Central memory CD4-positive, alpha-beta T cell (primary cell): ENCODE measurements at places on chromosomes 7 and 10.

DNA sequence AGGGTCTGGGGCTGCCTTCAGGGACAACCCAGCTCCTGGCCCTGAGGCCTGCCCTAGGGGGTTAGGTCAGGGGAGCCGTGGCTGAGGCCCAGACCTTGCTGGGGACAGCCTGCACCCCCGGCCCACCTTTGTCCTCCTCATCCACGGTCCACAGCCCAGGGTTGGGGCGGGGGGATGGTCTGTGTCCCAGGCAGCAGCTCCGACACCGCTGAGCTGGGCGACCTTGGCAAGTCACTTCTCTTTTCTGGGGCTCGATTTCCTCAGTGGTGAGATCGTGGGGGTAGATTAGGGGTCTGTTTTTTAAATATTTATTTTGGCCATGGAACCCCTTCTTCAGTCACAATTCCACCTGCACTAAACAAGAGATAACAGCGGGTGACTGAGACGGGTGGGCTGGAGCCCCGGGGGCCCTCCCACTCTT lies 30.9 kb downstream of the DNAJB12 start:
- DNase-seq: no peak

- DNase-seq: no peak
Observed at GRCh38 chr10:48798481-48799254, 114.0 kb downstream of the WDFY4 start.

- peak; percentile 29 for DNase-seq
Observed at GRCh38 chr10:49606981-49607535, 3.1 kb upstream of the SLC18A3 start.

GRCh38 chr7:12732428-12732827 lies 45.0 kb downstream of the ARL4A start:
- DNase-seq: no peak

GRCh38 chr10:110209926-110210673 lies 2.7 kb downstream of the MXI1 start:
- DNase-seq: no peak

- DNase-seq: no peak
Observed at GRCh38 chr7:20083781-20084180, 133.4 kb downstream of the MACC1 start.

- DNase-seq: no peak
Observed at GRCh38 chr7:159048656-159049055, 96.0 kb downstream of the VIPR2 start.

- DNase-seq: no peak
Observed at GRCh38 chr10:90136731-90137316, 435.4 kb downstream of the KIF20B start.

- DNase-seq: no peak
Observed at GRCh38 chr7:73702226-73702625, 17.2 kb downstream of the STX1A start.

DNA sequence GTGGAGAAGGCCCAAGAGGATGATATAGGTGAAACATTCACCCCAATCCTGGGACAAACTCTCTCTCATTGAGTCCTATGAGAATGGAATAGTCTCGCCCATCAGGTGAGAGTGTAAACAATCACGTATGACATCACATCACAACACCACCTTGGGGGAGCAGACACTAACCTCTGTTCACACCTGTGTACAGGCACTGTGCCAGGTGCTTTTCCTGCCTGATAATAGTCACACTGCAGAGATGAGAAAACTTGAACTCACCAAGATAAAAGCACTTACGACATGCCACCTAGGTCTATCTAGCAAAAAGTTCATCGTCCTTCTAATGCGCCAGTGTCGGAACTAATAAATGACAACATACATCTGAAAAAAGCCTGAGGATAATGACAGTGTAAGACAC lies 187.8 kb downstream of the FAM107B start:
- DNase-seq: peak; percentile 86

GRCh38 chr7:69550991-69551390 lies 47.3 kb upstream of the AUTS2 start:
- no peak for DNase-seq

- no peak for DNase-seq
Observed at GRCh38 chr10:20877554-20877953, 19.6 kb downstream of the NEBL start.

- DNase-seq: no peak
Observed at GRCh38 chr10:29394321-29394932, 105.6 kb downstream of the LYZL1 start.

- no peak for DNase-seq
Observed at GRCh38 chr10:4240608-4241197, 455.7 kb upstream of the KLF6 start.

- no peak for DNase-seq
Observed at GRCh38 chr10:133124357-133125211, 35.4 kb upstream of the KNDC1 start.

- DNase-seq: no peak
Observed at GRCh38 chr7:90788052-90788451, 191.9 kb downstream of the CDK14 start.

DNA sequence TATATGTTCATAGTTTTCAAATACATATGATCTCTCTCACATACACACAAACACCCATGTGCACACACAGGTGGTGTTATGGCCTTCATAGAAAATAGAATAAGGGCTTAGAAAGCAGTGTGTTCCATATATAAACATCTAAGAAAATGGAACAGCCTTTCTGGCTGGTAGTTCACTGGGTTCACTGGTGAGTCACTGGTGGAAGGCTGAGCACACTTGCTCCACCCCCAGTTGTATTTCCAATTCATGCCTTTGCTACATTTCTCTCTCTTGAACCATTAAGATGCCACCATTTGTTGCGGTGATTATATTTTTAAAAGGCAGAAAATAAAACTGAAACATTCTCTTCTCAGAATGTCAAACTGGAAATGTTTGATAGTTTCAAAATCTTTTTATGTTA lies 252.1 kb downstream of the GLI3 start:
- DNase-seq: no peak

DNA sequence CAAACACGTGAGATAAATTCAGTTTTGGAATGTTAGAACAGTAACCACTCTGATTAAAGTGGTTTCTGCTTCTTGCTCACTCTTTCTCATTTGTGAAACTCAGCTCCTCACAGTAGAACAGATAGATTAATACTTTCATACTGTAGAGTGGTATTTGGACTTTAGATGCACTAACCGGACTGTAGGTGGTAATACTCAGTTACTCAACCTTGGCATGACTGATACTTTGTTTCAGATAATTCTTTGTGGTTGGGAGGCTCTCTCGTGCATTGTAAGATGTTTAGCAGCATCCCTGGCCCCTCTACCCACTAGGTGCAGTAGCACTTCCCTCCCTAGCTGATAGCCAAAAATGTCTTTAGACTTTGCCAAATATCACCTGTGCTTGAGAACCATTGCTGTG lies 37.6 kb downstream of the MCU start:
- DNase-seq: no peak

DNA sequence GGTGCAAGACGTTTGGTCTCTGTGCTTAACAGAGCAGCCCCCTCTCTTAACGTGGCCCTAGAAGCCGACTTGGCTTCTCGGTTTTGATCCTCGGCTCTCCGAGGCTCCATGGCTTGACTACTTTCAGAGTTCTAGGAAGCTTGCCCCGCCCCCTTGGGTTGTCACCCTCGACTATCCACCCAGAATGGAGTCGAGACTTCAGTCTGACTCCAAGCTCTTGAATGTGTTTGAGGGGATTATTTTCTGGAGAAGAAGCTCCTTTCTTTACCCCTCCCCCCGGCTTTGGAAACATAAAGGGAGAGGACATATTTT lies 448 bp downstream of the SEC24C start:
- no peak for DNase-seq

- DNase-seq: no peak
Observed at GRCh38 chr7:4837803-4838625, 23.8 kb downstream of the PAPOLB start.

DNA sequence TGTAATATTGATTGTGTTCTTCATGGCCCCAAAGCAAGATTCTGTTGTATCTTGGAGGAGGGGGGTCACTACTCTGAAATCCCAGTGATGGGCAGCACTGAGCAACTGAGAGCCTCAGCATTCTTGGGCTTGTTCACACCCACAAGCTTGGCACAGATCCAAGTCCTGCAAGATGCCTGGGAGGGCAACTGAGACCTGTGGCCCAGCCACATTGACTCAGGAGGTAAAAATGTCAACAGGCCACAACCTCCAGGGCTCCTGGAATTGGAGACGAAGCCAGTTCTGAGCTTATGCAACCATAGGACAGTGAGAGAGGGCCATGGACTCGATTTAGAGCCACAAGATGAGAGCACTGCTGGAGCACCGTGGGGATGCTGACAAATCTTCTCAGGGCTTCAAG lies 3.1 kb upstream of the DOCK1 start:
- DNase-seq: no peak

DNA sequence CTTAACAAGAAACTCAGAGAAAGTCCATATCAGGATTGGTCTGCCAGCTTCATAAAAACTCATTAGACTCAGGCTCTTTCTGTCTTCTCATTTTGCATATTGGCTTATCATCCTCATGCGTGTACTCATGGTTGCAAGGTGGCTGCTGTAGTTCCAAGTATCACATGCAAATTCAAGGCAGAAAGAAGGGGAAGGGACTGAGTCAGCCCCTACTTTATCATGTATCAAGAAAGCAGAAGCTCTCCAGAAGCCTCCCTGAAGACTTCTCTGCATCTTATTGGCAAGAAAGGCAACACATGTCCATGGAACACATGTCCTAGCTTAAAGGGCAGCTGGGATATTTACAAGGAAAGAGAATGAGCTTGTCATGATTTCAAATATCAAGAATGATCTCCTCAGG lies 19.4 kb upstream of the EZH2 start:
- DNase-seq: no peak

GRCh38 chr7:129946282-129946681 lies 6.5 kb downstream of the UBE2H start:
- DNase-seq: no peak

GRCh38 chr10:91433620-91434019 lies 23.5 kb downstream of the HECTD2 start:
- no peak for DNase-seq

DNA sequence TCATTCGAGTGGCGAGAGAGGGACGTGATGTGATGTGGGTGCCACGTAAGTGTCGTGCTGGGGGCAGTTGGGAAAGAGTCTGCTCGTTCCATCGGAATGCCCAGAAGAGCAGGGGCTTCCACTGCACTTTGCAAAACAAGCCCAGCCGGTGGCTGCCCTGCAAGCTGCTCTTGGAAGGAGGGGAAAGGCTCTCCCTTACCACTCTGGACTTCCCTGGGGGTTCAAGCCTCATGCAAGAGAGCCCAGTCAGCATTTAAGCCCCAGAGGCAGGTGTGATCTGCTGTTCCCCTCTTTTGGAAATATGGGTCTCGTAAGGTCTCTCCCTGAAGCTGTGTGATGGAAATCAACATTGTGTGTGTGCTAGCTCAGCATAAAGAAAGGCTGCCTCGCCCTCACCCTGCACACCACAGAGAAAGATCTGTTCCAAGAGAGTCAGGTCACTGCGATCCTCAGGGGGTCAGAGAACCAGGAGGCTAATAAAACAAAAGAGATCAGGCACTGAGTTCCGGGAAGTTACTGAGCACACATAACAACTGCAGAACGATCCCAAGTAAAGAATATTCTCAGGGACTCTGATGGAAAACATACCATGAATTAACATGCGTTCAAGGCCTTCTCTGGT lies 212.5 kb downstream of the ADAM12 start:
- DNase-seq: no peak

DNA sequence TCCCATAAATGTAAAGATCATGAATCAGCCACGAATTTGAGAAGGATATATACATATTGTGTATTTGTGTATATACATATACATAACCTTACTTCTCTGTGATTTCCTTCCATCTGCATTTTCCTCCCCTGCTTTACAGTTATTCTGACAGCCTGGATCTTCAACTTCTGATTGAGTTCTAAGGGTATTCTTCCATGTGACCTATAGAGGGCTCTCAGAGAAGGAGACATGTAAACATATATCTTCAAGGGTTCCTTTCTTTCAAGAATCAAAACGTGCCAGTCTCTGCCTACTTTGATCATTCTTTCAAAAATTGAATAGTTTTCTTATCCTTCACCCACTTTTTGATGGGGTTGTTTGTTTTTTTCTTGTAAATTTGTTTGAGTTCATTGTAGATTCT lies 453.7 kb upstream of the POT1 start:
- DNase-seq: no peak

DNA sequence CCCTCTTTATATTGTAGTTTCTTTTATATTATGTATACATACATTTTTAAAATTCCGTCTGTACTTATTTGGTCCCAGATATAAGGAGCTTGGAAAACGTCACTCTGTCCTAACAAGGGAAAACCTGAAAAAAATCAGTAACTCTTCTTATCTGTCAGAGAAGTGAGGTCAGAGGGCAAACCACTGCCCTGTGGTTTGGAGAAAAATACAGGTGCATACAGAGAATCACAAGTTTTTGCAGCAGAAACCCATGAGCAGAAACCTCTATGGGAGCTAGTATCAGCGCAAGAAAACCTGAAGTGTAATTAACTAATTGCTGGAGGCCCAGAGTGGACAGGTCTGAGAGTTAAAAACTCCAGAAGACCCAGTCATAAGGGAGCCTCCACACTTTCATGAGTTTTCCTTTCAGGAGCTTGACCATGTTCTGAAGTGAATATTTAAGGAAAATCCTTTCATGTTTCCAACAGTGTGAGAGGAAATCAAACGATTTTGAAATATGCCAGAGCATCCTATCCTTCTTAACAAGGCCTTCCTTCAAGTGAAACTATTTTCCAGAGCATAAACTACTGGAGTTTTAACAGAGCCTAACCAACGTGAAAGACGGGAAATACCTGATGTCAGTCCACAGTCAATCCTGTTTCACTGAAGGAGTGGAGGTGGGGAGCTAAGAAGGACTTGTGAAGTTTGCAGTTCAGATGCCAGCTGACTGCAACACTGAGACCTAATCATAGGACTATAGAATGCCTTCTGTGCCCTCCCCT lies 290.8 kb upstream of the BMPER start:
- no peak for DNase-seq

DNA sequence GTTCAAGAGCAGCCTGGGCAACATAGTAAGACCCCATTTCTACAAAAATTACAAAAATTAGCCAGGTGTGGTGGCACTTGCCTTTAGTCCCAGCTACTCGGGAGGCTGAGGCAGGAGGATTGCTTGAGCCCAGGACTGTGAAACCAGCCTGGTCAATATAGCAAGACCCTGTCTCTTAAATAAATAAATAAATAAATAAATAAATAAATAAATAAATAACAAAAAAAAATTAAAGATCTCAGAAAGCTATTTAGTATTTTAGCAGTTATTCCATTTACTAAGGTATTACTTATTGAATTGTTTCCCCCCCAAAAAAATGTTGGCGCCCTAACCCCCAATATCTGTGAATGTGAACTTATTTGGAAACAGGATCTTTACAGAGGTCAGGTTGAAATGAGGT lies 50.8 kb upstream of the CPN1 start:
- DNase-seq: no peak

DNA sequence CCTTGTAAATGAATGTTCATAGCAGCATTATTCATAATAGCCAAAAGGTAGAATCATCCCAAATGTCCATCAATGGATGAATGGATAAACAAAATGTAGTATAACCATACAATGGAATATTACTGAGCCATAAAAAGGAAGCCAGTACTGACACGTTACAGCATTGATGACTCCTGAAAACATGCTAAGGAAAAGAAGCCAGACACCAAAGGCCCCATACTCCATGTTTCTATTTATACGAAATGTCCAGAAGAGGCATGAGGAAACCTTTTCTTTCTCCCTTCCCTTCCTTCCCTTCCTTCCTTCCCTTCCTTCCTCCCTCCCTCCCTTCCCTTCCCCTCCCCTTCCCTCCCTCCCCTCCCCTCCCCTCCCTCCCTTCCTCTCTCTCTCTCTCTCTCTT lies 131.9 kb downstream of the JAZF1 start:
- DNase-seq: no peak

GRCh38 chr10:30481603-30482002 lies 47.6 kb downstream of the MAP3K8 start:
- no peak for DNase-seq
